ENCODE measurements at places on chromosomes 7 and 10. TPM values are rescaled to one million over a fixed set of nuclear protein-coding genes. Genes with fewer than 3 reads are reported as not detected.

GRCh38 chr7:157087646-157088045 is 51.1 kb upstream of the UBE3C start:
- no peak for DNase-seq

NOS3 gene
- total RNA-seq, result 4.0 TPM

ATP6V0A4 gene
- not detected for total RNA-seq

DNA sequence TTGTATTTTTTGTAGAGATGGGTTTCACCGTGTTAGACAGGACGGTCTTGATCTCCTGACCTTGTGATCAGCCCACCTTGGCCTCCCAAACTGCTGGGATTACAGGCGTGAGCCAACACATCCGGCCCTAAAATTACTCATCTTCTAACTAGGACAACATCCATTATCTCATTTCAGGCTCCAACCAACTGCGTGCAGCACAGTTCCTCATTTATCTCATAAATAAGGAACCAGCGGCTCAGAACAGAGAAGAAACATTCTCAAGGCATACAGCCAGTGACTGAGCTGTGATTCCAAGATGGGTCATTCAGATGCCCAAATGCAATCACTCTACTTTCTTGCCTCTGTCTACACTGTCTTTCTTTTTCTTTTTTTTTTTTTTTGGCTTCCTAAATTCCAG is 356.1 kb downstream of the ELMO1 start:
- DNase-seq, result no peak

GRCh38 chr7:85829817-85830432 is 643.1 kb upstream of the SEMA3D start:
- no peak for DNase-seq

DNA sequence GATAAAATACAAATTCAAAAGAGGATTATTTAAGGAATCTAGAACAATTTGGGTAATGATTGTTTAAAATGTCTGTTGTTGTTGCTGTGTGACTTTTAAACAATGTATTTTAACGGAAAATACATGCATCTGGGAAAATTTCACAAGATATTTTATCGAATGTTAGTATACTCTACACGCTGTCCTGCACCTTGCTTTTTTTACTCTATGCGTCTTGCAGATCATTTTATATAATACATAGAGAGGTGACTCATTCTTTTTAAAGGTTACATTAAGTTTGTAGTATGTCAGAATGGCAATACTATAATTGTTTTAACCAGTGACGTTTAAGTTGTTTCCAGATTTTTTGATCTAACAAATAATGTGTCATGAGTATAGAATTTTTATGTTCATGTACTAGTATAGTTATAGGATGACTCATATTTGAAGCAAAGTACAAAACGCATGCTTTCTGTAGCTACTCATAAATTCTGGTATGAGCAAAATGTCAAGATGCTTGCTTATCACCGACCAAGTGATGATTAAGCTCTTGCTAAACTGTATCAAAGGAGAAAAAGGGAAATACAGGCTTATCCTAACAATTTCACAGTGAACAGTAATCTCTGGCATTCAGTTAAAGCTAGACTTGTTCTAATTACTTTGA is 4.9 kb downstream of the DKK1 start:
- DNase-seq, result no peak

SPDYE2B gene
- not detected for total RNA-seq

- no peak for DNase-seq
These were observed 348.2 kb upstream of the C7orf33 start for GRCh38 chr7:148242294-148242821.

LAMB1 gene
- not detected for total RNA-seq

GJD4 gene
- total RNA-seq, result not detected

DNA sequence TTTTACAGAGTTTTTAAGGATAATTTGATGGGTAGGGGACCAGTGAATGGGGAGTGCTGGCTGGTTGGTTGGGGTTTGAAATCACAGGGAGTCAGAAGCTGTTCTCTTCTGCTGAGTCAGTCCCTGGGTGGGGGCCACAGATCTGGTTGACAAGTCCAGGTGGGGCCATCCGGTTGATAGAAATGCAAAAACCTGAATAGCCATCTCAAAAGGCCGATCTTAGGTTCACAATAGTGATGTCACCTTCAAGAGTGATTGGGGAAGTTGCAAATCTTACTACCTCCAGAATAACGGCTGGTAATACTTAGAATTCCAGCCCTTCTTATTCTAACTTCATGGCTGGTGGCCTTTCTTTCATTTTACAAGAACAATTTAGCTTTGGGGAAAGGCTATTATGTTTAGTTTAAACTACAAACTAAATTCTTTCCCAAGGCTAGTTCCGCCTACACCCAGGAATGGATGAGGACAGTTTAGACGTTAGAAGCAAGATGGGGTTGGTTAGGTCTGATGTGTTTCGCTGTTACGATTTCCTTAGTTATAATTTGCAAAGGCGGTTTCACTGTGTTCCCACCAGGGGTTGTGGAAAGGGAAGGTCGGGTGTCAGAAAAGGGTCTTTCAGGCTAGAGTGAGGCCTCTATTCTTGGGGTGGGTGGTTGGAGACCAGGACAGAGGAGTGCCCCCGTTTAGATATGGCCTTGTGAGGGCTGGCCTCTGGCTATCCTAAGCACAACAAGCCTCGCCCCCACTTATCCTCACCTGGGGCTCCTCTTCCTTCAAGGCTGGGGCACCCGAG is 27.4 kb downstream of the IFT22 start:
- DNase-seq, result no peak

DNA sequence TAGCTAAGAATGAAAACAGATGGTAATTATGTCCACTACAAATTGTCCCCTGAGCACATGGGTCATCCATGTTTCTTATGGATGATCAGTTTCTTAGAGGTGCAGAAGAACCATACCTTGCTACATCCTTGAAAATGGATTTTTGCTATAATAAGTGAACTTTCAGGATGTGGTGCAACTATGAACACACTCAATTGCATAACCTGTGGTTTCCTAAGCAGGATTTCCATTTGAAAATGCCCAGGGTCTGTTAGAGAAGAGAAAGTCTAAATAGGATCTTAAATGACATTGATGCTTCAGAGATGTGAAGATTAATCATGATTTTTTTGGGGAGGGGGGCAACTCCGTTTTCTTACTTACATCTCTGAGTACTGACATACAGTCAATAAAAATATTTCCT is 39.6 kb upstream of the CACNB2 start:
- DNase-seq, result no peak

DNA sequence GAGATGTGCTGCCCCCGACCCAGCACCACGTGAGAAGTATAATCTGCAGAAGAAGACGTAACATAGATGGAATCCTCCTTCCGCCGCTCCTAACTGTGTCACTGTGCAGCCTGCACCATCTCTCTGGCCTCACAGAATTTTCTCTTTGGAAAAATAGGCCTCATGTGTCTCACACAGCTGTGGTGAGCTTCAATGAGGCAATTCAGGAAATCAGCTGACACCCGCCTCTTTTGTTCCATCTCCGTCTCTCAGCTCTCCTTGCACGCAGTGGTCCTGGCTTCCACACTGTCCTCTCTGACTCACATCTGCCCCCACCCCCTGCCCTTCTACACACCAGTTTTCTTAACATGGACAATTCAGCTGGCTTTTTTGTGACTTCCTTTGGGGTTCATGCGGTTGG is 7.2 kb downstream of the C10orf90 start:
- no peak for DNase-seq

DNA sequence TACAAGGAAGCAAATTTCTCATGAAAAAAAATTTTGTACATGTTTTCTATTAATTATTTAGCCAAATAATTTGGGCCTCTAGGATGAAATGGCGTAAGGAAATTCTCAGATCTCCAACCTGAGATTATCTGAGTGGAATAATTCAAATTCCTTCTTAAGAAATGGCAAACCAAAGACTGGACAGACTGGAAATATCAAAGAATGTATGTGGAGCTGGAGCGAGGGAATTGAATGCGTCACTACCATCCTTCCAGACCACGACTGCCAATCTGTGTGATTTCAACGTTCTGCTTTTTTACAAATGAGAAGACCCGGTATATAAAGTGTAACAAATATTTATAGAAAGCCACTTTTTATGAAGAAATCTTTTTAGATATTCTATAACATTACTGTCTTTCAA is 12.4 kb upstream of the BLNK start:
- DNase-seq, result no peak

GRCh38 chr7:46003896-46004875 is 83.1 kb upstream of the IGFBP3 start:
- DNase-seq, result no peak

- DNase-seq, result no peak
These were observed 44.8 kb upstream of the KMT2E start for GRCh38 chr7:104969183-104969582.

DNA sequence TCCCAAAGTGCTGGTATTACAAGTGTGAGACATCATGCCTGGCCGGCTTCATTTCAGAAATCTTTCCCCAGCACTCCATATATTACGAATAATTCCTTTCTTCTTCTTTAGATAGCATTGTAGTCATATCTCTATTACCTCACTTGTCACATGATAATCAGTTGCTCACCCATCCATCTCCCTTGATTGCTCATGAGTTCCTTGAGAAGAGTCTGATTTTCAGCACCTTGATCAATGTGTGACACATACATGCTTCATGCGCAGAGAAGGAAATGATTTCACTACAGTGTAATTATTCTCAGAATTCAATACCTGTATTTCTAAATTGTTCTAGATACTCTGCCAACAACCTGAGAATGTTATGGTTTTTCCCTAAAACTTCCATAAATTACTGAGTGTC is 26.7 kb upstream of the GGCT start:
- no peak for DNase-seq

DNA sequence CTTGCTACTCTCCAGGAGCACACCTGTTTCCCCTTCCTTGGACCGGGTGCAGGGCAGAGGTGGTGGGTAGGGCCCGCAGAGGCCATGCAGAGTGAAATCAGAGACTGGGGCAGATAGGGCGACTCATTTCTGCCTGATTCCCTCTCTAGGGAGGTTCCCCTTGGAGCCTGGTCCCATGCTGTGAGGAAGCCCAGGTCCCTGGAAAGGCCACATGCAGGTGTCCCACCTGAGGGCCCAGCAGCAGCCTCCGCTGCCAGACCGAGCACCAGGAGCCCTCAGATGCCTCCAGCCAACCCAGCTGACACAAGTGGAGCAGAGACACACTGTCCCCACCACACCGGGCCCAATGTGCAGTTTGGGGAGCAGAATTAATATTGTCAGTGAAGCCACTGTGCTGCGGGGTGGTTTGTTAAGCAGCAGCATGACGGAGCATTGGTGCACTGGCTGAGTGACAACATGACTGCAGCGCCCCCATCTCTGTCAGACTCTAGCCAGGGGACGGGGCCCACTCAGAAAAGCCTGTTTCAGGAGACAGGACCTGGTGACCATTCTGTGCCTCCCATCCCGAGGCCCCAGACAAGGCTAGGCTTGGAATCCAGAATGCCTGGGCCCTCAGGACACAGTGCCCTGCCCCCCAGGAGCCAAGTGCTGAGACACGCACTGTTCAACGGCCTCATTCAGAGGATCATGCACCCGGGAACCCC is 30.4 kb upstream of the RET start:
- DNase-seq, result no peak

GPER1 gene
- not detected for total RNA-seq

GRID1 gene
- total RNA-seq, result not detected

LLCFC1 gene
- total RNA-seq, result not detected

FAM24B gene
- 10.8 TPM for total RNA-seq

ITGB8 gene
- total RNA-seq, result 0.11 TPM

CFAP70 gene
- total RNA-seq, result 3.8 TPM

PLXNA4 gene
- 0.22 TPM for total RNA-seq

TMEM196 gene
- not detected for total RNA-seq

MSMB gene
- not detected for total RNA-seq

Data from CD4-positive, alpha-beta memory T cell (primary cell).